ENCODE measurements at places on chromosomes 11 and 22. TPM values are rescaled to one million over a fixed set of nuclear protein-coding genes. Genes with fewer than 3 reads are reported as not detected.

GRCh38 chr11:112797092-112797491 lies 164.1 kb upstream of the NCAM1 start:
- DNase-seq, result no peak

DNA sequence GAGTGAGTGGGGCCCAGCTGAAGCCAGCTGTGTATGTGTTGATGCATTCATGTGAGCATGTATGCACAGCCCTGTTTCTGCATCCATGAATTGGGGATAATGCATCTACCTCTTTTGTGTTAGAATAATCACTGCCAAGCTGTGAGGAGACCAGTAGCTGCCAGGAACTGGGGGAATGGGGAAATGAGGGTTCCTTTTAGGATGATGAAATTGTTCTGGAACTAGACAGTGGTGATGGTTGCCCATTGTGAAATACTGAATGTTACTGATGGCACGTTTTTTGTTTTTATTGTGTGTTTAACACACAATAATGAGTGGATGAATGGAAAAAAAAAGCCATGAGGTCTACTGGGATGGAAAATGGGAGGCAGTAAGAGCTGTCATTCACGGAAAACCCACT lies 45.3 kb upstream of the WNT11 start:
- DNase-seq, result no peak

GRCh38 chr22:22576989-22577427 lies 17.9 kb upstream of the PRAME start:
- no peak for DNase-seq

GRCh38 chr22:27393371-27393770 lies 408.2 kb downstream of the MN1 start:
- no peak for DNase-seq

DNA sequence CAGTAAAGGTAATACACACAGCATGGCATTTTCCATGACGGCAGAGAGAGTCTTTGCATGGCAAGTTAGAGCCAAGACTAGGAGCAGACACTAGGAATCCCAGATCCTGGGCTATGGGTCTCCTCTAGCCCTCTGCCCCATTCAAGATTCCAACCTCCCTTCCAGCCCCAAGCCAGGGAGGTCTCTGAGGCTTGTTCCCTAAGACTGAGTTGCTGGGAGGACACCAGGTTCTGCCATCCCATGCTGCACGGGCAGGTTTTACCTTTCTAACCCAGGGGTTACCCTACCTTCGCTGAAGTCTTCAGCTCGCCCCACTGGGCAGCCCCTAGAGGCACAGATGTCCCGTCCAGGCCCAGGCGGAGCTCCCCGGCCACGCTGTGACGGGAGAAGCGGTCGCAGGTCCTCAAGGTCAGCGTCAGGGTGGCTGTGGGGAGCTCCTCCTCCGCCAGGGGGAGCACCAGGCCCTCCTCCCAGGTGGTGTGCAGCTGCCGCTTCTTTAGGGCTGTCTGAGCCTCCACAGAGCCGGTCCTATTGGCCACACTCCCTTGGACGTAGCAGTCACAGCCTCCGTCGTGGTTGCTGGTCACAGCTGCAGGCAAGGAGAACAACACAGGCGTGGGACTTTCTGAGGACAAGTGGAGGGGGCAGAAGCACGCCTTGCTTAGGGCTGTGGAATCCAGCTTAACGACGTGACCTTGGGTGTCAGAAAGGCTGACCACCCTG lies 33.8 kb downstream of the SYT13 start:
- peak; percentile 90 for DNase-seq

- DNase-seq, result peak; percentile 29
These were observed 197.1 kb downstream of the FAM76B start for GRCh38 chr11:95592471-95592870.

- DNase-seq, result no peak
These were observed 72.4 kb upstream of the CARD18 start for GRCh38 chr11:105211806-105212554.

GRCh38 chr11:42255906-42256305 lies 796.5 kb upstream of the LRRC4C start:
- DNase-seq, result no peak

The FAM227A gene
- total RNA-seq, result 6.3 TPM

The ZNRF3 gene
- total RNA-seq, result 8.3 TPM

The CCDC188 gene
- 0.54 TPM for total RNA-seq

Measured in glutamatergic neuron (in vitro differentiated cells).